ENCODE measurements at places on chromosomes 4 and X.

DNA sequence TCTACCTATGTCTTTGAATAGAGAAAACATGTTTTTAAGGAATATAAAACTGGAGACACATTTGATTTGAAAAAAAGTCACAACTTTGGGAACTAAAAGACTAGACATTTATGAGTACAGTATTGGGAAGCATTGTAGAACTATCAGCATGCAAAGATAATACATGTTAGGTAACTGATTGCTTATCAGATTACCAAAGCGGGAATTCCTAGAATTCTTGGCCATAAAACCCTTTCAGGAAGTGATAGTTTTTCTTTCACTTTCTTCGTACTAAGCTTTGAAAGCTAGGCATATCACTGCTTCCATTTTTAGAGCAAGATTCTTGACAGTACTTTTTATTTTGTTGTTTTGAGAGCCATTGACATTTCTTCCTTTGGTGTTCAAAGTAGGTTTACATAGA, 646.6 kb upstream of the PITX2 start:
- DNase-seq: no peak

GRCh38 chr4:126533146-126533805, 1099.5 kb upstream of the INTU start:
- no peak for DNase-seq

GRCh38 chr4:122625156-122625555, 4.3 kb upstream of the IL21 start:
- no peak for DNase-seq

DNA sequence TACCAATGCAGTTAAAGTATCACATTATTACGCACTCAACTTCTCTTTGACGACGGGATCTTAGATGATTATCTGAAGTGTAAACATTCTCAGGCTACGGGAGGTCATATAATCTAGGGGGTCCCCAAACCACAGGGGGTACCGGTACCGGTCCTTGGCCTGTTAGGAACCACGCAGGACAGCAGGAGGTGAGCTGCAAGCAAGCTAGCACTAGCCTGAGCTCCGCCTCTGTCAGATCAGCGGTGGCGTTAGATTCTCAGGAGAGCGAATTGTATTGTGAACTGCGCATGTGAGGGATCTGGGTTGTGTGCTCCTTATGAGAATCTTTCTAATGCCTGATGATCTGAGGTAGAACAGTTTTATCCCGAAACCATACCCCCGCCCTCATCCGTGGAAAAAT, 20.6 kb upstream of the PRR27 start:
- no peak for DNase-seq

GRCh38 chr4:26144526-26145155, 176.2 kb upstream of the RBPJ start:
- DNase-seq: no peak

GRCh38 chrX:99717716-99718115, 692.4 kb downstream of the PCDH19 start:
- no peak for DNase-seq

GRCh38 chr4:64614276-64614675, 205.0 kb upstream of the TECRL start:
- DNase-seq: no peak

DNA sequence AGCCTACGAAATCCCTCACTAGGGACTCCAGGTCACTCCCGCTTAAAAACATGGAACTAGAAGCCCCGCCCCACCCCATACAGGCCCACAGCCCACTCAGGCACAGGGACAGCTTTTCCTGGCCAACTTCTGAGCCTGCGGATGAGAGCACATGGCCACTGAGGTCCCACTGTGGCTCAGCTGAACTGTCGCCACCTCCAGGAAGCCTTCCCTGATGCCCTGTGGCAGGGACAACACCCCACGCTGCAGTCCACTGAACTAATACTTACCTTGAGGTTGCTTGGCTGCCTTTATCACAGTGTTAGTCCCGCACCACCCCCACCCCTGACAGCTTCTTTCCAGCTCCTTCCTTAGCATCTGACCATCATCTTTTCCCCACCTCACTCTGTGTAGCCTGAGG, 39.3 kb upstream of the MAN2B2 start:
- DNase-seq: no peak

- DNase-seq: peak; percentile 62
Observed at GRCh38 chr4:26061248-26061986, 147.4 kb downstream of the SMIM20 start.

- peak; percentile 13 for DNase-seq
Observed at GRCh38 chrX:68498044-68498507, 775 bp upstream of the YIPF6 start.

Data from activated CD4-positive, alpha-beta T cell treated with anti-CD3 and anti-CD28 coated beads, Interleukin-2, Interleukin-6, amounts not matched to agents 100 ng/mL and 50 ng/mL, durations not matched to agents 16 hours and 8 hours (primary cell).